Right lobe of liver (tissue), 6 donors: ENCODE measurements at places on chromosomes 11 and 22. TPM values are rescaled to one million over a fixed set of nuclear protein-coding genes. Genes with fewer than 3 reads are reported as not detected.
A peak's percentile ranks its signal among the peaks of the same experiment; 100 is the strongest.

- no peak for DNase-seq
Measured at GRCh38 chr11:104637662-104638170, 260.5 kb downstream of the CASP12 start.

DNA sequence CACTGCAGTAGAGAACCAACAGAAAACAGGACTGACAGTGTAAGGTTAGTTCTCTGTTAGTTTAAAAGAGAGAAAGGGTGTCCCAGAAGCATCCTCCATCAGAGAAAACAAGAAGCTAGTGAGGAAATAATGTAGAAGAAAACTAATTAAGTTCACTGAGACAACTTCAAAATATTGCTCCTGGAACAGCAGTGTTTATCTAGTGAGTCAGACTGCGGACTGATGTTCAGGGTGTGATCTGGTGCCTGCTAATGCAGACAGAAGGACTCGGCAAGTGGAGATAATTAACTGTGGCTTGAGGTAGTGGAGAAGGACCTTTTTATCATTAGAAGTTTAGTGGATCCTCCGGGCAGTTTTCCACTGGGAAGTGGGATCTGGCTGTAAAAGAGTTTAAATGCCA is 55.4 kb downstream of the CDON start:
- DNase-seq, result no peak

Gene FAM227A
- 0.13 TPM for total RNA-seq

GRCh38 chr11:32462011-32462690 is 26.8 kb upstream of the WT1 start:
- DNase-seq, result no peak

Gene LRRC32
- total RNA-seq, result 8.3 TPM

Gene KRTAP5-10
- total RNA-seq, result not detected

DNA sequence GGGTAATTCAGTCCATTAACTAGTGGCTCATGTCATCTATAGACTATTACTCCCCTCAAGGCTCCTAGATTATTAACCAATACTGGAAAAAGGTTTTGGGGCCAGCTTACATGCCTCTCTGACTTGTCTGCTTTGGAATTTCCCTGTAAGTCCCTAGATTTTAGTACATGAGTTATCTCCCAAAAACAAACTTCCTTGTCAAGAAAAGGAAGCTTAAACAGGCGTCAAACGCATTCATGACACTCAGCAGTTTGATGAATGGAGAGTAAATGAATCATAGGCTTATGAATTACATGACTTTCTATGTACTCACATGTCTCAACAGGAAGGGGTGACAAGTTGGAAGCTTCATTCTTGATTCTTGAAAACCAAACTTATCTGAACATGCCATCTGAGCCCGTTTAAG is 70.8 kb downstream of the BLID start:
- no peak for DNase-seq

Gene MTMR3
- 14.5 TPM for total RNA-seq

Gene OR51B2
- not detected for total RNA-seq

Gene VWCE
- 37.1 TPM for total RNA-seq

DNA sequence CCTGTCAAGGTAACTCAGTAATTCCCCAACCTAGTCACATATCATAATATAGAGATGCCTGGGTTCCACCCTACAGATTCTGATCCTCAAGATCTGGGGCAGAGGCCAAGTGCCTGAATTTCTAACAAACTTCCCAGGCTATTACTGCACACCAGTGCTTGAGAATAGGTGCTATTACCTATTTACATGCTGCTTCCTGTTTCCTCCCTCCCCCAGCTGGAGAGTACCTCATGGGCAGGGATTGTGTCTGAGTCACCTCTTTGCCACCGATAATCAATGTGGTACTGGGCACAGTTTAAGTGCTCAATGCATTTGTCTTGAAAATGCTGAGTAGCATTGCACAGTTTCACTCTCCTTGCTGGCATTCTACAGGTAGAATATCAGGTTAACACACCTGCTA is 582.2 kb upstream of the CADM1 start:
- DNase-seq, result no peak

- DNase-seq, result peak; percentile 87
Measured at GRCh38 chr22:36386900-36387708, 663 bp downstream of the MYH9 start.

- DNase-seq, result no peak
Measured at GRCh38 chr11:130159657-130160497, at the start of gene ST14. Gene ST14, plus strand, starts transcription at chr11:130159782. Its CDS starts 198 bp downstream, at chr11:130159980.

- no peak for DNase-seq
Measured at GRCh38 chr22:30078320-30079311, 1.6 kb upstream of the HORMAD2 start.

DNA sequence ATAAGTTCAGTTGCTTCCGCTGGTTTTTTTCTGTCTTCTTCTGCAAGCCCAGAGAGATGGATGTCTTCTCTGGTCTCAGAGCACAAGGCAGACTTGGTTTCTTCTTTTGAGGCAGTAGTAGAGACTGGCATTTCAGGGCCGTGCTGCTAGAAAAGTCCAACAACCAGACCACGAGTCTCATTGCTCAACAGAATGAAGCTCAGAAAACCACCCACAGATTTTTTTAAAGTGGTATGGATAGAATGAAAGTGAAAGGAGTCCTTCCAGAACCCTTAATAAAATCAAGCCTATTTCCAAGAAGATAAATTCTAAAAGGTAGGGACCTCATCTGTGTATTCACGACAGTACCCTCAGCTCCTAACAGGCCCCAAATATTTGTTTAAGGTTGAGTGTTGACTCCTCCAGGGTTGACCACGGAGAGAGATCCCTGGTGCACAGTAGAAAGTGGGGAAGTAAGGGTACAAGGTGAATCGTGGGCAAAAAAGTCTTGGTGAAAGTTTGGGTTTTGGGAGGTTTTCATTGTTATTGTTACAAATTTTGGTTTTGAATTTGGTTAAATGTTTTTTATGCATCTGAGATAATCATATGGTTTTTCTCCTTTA is 43.6 kb upstream of the DDX6 start:
- no peak for DNase-seq

DNA sequence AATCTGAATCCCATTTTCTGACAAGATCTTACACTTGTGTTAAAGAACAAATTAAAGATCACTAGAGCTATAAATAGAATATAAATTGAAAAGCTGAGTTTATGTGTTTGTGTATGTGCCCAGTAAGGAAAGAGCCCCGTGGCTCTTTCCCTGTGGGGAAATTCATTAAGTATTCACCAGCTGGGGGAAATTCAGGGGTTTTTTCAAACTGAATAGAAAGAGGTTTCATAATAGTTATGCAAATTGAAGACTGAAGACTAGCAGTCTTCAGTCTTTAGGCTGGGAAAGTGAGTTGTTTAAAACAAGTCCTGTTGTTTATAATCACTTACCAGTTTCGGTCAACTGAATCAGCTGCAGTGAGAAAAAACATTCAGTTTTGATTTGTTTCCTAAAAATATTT is 11.3 kb upstream of the MS4A7 start:
- no peak for DNase-seq

GRCh38 chr22:19178065-19178656 is 375 bp downstream of the SLC25A1 start:
- no peak for DNase-seq

DNA sequence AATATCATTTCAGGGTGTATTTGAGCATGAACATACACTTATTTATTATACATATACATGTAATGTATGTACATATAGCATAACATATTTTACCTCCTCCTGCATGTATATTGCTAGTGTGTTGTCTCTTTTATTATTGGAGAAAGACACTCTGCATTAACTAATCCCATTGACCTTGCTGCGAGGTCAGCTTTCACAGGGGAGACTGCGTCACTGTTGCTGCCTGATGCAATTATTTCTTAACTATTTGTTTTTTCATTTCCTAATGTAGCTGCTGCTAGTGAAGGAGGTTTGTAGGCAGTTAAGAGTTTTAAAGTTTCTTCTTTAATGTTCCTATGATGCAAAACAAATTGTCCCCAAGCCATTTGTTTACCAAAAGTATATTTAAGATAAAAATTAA is 185.4 kb upstream of the CNTN5 start:
- no peak for DNase-seq

DNA sequence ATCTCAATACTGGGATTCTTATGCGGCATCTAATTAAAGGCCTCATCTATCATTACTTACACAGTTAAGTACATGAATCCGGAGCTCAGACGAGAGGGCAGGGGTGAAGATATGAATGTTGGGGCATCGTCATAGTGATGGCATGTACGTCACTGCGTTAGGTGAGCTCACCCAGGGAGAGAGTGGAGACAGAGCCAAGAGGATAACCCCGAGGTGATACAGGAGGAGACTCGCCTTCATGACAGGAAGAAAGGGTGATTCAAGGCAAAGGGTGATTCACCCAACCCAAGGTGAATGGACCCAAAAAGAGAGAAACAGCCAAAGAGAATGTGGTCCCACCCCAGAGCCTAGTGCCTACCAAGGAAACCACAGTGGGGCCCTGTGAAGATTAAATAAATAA is 132.9 kb upstream of the BLID start:
- DNase-seq, result no peak

DNA sequence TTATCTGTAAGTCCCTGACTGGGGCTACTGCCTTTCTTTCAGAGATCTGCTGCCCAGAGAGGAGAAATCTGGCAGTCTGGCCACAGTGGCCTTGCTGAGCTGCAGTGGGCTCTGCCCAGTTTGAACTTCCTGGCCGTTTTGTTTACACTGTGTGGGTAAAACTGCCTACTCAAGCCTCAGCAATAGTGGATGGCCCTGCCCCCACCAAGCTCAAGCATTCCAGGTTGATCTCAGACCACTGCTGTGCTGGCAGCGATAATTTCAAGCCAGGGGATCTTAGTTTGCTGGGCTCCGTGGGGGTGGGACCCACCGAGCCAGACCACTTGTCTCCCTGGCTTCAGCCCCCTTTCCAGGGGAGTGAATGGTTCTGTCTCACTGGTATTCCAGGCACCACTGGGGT is 117.5 kb downstream of the TRPC6 start:
- no peak for DNase-seq

GRCh38 chr22:49824185-49824925 is 3.3 kb downstream of the BRD1 start:
- no peak for DNase-seq

DNA sequence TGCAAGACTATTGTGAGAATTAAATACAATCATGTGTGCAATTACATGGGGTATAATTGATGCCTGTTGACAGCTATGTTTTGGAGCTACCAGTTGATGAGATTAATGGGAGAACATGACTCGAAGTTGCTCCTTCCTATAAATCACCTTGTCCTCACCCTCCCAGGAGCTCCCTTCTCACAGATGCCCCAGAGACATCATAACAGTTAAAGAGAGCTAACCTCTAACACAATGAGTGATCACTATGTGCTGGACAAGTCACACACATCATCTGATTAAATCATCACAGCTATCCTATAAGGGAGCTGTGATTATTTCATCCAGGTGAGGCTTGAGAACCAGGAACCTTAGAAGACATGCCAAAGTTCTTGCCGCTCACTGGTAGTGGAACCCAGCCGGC is 394.2 kb downstream of the NTM start:
- no peak for DNase-seq

Gene CYP2D6
- total RNA-seq, result 400 TPM

DNA sequence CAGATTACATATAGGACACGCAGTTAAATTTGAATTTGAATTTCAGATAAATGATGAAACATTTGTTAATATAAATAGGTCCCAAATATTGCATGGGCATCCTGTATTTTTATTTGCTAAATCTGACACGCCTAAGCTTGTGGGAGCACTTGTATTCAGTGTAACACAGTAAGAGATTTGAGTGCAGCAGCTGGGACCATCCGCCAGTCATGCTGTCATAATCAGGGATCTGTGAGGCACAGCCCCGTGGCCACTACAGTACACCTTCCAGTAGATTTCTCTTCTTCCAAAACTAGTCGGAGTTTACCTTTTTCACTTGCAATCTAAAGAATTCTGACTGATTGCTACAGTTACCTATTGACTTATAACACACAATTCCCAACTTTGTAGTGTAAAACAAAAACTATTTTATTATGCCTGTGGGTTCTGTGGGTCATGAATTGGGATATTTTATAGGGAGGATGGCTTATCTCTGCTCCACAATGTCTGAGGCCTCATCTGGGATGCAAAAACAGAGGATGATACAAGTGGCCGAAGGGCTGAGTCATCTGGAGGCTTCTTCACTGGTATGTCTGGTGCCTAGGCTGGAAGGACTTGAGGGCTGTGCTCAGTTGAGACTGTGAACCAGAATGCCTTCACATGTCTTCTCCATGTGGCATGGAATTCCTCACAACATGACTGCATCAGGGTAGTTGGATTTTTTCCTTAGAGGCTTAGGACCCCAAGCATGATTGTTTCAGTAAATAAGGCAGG is 74.1 kb downstream of the PRSS23 start:
- no peak for DNase-seq
